Astrocyte of the spinal cord (primary cell): ENCODE measurements at places on chromosomes 7 and 10.
A peak's percentile ranks its signal among the peaks of the same experiment; 100 is the strongest.

DNA sequence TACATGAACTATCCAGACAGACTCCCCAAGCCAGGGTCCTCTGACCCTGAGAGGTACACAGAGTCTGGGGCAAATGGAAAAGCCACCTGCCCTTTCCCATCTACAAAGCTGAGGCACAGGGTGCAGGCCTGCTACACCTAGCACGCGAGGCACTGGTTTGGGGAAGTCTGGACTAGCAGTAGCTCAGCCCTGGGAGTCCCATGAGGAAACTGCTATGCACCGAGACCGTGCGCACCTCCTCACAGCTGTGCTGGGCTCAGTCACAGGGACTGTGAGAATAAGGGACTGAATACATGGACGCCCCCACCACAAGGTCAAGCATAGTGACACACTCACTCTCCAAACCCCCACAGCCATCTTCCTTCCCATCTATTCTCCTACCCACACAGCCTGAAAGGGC lies 8.2 kb downstream of the MAT1A start:
- DNase-seq = no peak

DNA sequence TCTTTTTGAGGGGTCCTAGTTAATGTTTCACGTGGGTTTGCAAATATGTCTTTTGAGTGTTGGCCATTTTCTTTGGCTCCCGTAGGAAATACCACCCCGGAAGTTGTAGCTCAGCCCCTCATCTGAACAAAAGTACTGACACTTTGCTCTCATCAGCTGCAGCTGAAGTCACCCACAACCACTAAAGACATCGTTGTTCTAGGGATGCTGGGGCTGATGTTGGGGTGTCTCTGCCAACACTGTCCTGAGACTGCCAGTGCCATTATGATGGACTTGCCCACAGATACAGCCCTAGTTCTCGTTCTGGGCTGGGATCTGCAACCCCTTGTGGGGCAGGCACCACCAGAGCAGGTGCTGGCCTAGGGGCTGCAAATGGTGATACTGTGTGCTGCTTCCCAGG lies 82.6 kb upstream of the ARHGAP21 start:
- DNase-seq = no peak

GRCh38 chr7:35334506-35334905 lies 80.6 kb upstream of the TBX20 start:
- DNase-seq = no peak

GRCh38 chr10:24900888-24901685 lies 51.3 kb downstream of the PRTFDC1 start:
- DNase-seq = peak; percentile 32

- no peak for DNase-seq
Observed at GRCh38 chr10:29992914-29993313, 66.5 kb downstream of the JCAD start.

DNA sequence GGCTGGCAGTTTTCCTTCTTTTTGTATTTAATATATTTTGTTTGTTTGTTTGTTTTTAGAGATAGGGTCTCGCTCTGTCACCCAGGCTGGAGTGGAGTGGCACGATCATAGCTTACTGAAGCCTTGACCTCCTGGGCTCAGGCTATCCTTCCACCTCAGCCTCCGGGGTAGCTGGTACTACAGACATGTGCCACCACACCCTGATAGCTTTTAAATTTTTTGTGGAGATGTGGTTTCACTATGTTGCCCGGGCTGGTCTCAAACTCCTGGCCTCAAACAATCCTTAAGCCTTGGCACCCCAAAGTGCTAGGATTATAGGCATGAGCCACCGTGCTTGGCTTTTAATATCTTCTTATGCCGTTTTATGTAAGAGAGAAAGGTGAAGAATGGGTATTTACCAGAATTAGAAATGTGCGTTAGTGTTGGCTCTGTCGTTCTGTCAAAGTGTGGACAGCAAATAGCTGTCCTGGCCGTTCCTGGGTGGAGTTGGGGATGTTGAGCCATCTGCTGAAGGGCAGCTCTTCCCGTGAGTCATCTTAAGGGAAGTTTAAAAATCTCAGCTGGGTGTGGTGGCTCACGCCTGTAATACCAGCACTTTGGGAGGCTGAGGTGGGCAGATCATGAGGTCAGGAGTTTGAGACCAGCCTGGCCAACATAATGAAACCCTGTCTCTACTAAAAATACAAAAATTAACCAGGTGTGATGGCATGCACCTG lies 14.8 kb downstream of the OGDH start:
- DNase-seq = no peak

- no peak for DNase-seq
Observed at GRCh38 chr10:49265885-49266284, 33.1 kb upstream of the C10orf71 start.

GRCh38 chr7:89029864-89030263 lies 234.3 kb upstream of the TEX47 start:
- DNase-seq = peak; percentile 76

DNA sequence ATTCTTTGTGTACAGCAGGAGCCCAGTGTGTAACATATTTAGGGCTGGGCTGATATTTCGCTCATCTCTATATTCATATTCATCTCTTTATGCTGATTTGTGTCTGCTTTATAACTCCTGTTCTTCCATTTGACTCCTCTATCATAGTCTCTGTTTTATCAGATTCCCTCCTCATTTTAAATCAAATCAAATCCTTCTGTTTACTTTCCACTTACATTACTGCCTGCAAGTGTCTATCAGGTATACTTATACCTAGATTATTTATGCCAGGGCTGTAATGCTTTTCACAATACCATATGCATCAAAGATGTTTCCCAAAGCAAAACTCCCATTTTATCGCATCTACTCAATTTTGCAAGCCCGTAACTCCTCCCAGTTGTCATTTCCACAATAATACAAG lies 990.7 kb downstream of the SORCS1 start:
- DNase-seq = no peak

- no peak for DNase-seq
Observed at GRCh38 chr10:22560096-22560912, 154.1 kb downstream of the PIP4K2A start.

DNA sequence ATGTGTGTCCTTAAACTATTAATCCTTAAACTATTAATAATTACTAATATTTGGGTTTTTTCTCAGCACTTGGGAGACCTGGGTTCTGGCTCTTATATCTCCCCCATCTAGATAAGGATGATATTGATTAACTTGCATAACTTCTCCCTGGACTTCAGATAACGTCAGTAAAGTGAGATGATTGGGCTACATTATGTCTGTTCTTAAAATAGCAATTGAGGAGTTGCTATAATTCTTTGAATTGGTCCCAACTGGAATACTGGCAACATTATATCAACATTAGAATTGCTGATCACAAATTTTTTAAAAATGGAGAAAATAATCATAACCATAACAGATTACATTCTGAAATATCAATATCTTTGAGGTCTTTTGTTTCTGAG lies 1.9 kb downstream of the APBB1IP start:
- DNase-seq = no peak

DNA sequence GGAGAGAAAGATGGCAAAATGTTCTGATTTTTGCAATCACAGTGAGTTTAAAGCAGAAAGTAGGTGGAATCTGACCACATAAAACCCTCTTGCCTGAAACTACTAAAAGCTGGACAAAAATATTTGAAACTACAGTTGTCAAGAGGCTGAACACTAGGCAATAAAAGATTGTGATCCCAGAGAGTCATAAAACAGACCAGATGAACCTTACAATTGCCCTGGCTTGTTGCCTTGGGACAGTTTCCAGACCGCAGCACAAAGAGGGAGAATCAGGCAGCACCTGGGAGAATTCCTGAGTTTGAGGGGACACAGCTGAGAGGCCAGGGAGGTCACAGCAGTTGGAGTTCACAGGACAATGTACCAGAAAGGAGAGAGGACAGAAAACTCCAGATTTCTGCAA lies 107.3 kb upstream of the NANOS1 start:
- peak; percentile 9 for DNase-seq

- no peak for DNase-seq
Observed at GRCh38 chr7:12328888-12329770, 74.5 kb downstream of the VWDE start.

GRCh38 chr7:130087364-130087763 lies 17.0 kb downstream of the KLHDC10 start:
- no peak for DNase-seq
